Activated CD8-positive, alpha-beta memory T cell treated with anti-CD3 and anti-CD28 coated beads for 4 hours (primary cell): ENCODE measurements at places on chromosomes 4 and X.

DNA sequence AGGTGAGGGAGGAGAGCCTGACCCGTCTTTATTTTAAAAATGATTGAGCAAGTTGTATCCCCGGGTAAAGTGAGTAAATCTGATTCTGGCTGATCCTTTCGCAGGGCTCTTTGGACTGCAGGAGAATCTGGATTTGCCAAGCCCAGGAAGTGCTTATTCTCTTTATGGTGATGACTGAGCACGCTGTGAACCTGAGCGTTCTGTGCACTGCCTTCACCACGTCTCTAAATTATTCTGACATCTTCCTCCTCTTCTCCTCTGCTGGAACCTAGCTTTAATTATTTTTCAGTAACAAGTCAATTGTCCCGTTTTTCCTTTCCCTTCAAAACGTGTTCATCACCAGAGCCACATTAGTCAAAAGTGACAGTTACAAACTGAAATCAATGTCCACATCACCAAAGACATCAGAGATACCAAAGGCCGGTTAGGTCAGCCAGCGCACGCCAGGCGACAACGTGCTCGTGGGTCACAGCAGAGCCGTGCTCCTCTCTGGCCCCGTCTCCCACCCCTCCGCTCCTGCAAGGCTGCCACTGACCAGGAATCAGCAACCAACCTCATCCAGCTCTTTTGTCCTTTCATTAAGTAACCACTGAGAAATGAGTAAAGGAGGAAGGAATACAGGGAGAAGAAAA, 74.3 kb downstream of the DCTD start:
- DNase-seq, result no peak

GRCh38 chr4:125507141-125507540, 192.4 kb downstream of the FAT4 start:
- no peak for DNase-seq

DNA sequence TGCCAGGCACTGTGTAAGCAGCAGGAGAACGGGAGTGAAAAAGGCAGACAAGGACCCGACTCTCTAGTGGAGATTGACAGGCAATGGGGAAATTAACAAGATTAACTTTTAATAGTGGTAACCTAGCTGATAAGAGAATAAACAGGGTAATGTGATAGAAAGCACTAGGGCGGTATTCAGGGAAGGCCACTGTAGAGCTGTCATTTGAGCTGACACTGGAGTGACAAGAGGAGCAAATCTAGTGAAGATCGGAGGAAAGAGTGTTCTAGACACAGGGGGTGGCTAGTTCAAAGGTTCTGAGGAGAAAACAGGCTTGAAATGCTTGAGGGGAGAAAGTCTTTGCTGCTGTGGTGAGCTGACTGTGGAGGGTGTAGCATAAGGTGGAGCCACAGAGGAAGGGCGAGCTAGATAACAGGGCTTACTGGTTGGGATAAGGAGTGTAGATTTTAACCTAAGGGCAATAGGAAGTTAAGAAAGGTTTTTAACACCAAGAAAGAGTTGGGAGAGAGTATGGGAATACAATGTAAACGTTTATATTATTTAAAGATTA, 122.8 kb downstream of the SLC10A7 start:
- no peak for DNase-seq

GRCh38 chr4:187550256-187550950, 445.2 kb upstream of the ZFP42 start:
- DNase-seq, result no peak

DNA sequence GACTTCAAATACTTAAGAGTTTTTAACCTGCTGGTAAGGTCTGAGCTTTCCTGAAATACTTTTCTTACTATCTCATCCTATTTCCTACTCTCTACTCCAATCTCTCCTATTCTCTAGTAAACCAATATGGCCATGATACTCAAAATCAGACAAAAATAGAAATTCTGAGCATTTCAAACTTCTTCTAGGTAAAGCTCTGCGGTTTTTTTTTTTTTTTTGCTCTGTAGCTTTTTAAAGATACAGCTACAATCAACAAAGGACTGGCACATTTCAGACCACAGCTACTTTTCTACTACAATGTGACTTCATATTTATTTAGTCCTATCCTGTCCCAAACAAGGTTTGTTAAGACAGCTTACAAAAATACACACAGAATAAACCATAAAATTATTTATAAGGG, 31.1 kb downstream of the MAML3 start:
- DNase-seq, result no peak

DNA sequence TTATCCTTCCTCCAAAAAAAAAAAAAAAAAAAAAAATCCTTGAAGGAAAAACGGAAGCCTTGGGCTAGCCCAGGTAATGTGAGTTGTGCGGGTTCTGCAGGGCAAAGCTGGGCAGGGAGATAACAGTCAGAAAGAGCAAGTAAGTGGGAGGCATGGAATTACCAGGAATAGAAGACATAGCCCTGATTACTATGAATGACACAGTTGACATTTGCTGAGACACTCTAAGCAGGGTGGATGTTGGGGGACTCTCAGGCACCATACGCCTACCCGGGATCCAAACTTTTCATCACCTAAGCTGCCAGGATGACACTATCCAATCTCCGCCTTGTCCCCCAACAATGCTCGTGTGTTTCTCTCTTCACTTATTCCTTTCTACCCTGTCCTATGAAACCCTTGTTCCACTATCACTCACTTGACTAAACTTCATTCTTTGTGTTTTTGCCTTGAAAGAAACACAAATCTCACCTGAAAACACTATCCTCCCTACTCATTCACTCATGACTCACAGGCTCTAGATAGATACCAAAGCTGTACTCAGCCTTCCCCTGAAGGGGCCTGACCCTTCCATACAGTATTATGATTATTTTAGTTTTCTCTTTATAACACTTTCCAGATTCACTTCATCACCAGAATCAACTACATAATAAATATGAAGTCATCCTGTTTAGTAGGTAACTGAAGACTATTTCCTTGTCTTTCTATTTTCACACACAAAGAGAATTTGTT, 158.4 kb downstream of the INPP4B start:
- no peak for DNase-seq

DNA sequence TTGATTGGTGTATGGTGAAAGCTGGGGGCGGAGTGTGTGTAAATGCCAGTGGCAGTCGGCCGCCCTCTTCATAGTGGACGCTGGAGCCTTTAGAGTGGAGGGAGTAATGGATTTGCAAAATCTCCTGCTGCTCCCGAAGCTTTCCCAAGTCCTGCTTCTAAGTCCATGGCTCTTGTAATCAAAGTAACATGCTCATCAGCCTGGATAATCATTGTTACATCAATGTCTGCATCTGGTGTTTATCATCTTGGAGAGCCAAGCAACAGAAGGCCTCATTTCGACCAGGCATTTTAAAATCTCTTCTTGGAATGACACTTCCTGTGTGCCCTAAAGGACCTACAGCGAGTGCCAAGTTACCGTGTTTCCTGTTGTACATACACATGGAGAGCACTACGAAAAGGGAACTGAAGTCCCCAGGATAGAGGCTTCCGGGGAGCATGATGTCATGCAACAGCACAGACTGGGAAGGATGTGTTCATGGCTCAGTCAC, 32.2 kb downstream of the UNC5C start:
- no peak for DNase-seq

- no peak for DNase-seq
These were observed 51.3 kb downstream of the DTHD1 start for GRCh38 chr4:36332782-36333131.

- no peak for DNase-seq
These were observed 5.4 kb downstream of the PNMA6E start for GRCh38 chrX:153395613-153396319.

DNA sequence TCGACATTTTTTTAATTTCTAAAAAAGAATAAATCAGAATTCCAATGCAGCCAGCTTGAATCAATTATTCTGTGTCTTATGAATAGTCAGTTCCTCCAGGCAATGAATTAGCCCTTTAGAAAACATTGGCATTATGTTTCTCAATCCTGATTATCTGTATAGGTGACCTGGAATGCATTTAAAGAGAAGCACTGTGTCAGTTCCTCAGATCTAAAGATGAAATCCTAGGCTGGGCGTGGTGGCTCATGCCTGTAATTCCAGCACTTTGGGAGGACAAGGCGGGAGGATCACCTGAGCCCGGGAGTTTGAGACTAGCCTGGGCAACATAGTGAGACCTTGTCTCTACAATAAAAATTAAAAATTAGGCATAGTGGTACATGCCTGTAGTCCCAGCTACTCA, 43.5 kb downstream of the MND1 start:
- no peak for DNase-seq

DNA sequence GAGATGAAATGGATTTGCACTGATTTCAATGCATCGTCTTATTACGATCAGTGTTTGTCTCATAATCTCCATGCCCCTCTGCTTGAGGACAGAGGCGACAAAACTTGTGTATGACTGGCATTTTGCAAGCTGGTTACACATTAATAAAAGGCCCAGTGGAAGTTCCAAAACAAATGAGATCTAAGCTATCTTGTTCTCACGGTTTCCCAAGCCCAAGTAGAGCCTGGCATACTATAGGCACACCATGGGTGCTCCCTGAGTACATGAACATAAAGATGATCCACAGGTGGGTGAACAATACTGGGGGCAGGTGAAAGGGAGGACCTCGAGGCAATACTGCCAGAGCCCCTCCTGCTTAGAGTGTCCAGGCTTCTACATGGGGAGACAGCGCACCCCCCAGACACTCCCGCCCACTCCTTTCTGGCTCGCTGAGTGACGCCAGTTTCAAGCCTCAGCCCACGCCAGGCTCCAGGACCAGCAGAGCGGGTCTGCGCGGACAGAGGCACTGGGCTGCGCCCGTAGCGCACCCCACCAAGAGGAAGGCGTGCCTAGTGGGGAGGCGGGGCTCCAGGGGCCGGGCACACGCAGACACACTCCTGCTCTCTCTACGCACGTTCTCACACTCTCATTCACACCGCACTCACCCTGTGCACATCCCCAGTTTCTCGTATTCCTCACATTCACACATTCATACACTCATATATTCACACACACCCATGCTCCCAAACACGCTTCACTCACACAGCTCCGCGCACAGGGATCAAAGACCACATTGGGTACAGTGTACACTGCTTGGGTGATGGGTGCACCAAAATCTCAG, 8.9 kb upstream of the GSX2 start:
- no peak for DNase-seq

GRCh38 chr4:56681158-56681852, at the start of gene HOPX:
HOPX (minus strand) TSS chr4:56681296; CDS start chr4:56657816, 23,480 bp downstream.
- peak; percentile 19 for DNase-seq

DNA sequence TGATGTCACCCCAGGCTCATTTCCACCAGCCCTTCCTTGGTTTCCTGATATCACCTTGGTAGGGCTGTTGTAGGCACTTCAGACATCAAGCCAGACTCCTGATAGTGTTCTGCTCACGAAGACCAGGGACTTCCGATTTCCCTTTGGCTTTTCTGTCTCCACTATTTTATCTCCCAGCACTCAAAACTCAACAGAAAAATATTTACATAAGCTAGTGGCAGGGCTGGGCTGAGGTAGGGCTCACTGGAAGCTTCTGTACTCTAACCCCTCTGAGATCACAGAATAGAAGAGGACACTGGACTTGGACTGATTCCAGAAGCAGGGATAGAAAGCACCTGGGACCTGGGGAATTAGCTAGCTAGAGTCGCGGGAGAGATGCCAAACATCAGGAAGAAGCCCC, 34.4 kb upstream of the EFNB1 start:
- no peak for DNase-seq

DNA sequence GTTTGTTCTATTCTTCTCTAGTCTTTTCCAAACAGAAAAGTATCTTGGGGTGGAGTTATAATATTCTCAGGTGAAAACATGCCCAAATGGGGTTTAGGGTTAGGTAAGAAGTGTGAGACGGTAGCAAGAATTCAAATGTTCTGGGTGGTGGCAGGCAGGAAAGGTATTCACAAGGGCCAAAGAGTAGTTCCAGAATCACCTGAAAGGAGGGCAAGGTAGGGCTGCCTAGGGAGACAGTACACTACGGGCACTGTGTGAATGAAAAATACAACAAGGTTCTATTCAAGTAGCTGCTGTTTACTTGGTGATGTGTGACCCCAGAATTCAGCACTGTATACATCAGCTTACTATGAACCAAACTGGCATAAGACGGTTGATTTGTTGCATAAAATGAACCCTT, 51.9 kb downstream of the NR3C2 start:
- no peak for DNase-seq

DNA sequence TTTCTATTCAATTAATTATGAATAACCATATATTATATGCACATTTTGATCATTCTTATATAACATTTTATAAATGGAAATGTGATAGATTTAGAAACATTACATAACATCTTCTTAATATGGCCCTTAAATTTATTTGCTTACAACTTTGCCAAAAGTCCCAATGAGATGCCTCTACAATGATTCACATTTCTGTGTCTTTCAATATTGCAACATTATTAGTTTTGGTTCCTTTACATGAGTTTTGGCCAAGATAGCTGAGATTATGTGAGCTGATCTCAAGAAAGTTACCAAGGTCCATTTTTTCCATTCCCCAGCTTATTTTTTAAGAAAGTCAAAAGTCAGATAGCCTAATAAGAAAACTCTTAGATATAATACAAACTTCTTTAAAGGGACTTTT, 361.2 kb downstream of the PCDH7 start:
- no peak for DNase-seq

DNA sequence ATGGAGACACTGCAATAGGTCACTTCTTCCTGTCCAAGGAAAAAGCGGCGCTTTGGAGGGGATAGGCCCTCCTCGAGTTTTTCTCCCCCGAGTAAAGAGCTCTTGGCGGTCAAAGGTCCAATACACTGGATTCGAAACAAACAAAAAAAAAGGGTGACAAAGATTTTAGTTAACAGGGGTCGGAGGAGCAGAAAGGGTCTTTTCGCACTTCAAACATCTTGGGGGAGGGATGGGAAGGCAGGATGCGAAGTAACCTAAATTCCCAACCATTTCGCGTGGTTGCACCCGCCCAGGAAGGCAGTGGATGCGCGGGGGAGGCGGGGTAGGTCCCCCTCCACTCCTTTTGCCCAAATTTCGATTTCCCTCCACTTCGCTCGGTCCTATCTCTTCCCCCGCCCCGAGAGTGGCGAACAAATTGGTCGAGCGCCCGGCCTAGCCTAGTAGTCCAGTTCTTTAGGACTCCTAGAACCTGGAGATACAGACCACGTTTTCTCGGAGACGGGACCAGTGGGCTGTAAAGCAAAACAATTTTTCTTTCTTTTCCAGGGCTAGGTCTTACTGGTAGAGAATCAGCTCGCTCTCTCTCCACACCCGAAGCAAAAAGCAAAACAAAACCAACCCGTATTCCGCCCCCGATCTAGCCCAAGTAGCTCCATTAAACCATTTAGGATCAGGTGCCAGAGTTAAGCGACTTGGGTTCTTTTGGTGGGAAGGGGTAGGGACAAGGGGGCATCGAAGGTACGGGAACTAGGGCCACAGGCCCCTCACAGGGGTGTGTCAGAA, 2.0 kb upstream of the STAG2 start:
- DNase-seq, result no peak
